ENCODE measurements at places on chromosomes 1 and 21. TPM values are rescaled to one million over a fixed set of nuclear protein-coding genes. Genes with fewer than 3 reads are reported as not detected.

Gene BATF3
- 1.3 TPM for total RNA-seq

GRCh38 chr1:180524915-180525714 lies 22.7 kb upstream of the ACBD6 start:
- no peak for DNase-seq

Gene LDLRAD1
- total RNA-seq, result not detected

DNA sequence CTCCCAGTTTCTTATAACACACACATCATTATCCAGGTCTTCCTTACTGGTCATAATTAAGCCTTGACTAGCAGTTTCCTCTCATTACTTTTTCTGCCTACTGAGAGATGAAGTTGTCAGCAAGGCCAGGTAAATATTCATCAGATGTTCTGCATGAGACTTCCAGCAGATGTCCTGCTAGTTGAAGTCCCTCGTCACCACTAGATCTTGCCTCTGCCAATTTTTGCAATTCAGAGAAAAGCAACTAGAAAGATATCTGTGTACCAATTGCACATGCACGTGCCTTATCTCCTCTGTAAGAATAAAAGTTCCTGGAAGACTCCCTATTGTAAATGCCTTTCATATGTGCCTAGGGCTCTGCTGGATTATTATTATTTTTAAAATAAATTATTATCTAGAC lies 18.3 kb downstream of the ACKR1 start:
- no peak for DNase-seq

Gene TTC13
- total RNA-seq, result 5.7 TPM

DNA sequence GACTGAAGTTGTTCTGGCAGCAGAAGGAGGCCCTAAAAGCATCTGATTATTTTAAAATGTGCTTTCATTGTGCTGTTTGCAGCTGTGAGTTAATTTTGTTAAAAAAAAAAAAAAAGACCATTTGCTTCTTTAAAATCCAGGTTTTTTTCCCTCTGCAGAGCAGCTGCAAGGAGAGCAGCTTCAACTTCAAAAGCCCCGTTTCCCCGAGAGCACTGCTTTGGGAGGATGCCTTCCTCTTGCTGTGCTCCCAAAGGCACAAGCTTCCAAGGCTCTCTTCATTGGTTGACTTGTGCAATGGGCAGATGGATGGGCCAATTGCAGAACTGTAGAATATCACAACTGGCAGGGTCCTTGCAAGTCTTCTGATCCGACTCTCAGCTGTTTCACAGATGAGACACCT lies 459.2 kb upstream of the PKN2 start:
- no peak for DNase-seq

- DNase-seq, result no peak
These were observed 21.1 kb upstream of the GPR88 start for GRCh38 chr1:100516857-100517256.

DNA sequence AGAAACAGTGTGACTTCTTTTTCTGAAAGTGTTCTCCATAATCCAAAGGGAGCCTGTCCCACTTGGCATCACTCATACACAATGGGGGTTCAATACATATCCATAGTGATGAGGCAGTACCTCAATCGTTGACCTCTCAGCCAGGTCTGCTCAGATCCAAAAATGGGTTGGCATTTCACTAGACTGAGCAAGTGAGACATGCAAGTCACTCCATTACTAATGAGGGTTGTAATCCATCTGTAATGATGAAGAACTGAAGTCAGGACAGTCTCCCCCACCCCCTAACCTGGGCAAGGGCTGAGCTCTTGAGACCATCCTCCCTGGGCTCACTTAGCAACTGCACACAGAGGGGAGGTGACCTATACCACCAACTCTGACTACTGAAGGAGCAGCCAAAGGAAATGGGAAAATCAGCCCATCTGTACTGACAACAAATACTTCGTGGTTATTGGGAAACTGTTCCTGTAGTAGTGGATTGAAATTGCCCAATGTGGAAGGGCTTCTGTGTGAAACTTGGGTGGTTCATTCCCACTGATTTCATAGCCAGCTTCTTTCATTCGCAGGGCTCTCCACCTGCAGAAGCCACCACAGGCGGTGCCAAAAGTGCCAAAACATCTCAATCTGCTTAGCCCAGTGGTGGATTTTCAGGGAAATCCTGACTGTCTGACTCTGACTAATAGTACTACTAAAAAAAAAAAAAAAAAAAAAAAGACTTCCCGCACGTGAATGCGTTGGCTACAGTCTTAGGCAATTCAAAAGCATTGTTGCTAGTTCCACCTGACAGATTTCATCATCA lies 5.0 kb downstream of the NGF start:
- DNase-seq, result no peak

DNA sequence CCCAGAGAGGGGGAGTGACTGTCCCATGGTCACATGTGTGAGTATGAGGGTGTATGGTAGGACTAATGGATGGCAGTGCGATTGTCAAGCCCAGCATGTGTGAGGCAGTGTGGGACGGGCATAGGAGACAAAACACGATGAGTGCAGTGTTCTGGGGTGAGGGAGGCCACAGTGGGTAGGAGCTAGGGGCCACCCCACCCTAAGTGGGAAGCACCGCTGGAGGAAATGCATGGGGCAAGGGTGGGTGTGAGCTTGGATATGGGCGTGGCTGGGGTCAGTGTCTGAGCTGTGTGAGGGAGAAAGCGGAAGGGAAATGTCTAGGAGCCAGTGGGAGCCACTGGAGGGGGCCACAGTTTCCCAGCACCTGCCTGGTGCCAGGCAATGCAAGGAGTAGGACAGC lies 56.5 kb downstream of the FOXO6 start:
- DNase-seq, result peak; percentile 36

DNA sequence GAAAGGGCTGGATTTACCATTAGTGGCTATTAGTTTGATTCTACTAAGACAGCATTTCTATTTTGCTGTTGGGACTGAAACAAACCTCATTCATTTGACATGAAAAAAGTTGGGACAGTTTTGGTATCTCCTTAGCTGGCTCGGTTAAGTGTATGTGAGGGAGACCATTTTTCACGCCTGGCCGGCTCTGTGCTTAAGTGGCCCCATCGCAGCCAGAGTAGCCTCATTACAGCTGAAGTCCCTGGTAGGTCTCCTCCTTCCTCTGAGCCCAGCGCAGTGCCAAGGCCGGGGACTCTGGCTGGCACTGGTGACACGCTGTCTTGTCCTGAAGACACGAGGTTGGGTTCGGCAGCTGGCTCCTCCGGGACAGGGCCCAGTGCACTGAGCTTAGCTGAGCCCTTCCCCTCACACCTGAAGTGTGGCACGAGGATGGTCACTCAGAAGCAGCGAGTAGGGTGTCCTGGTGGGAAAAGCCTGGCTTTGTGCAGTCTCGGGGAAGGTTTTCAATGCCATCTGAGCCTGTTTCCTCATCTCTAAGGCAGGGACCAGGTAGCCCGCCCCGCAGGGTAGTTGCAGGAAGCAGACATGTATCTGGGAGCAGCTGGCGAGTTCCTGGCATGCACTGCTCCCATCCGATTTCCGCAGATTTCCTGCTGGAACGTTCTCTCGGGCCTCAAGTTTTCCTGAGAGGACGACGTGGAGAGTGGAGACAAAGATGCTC lies 196.5 kb downstream of the DYRK1A start:
- DNase-seq, result peak; percentile 59

Gene PIP5K1A
- total RNA-seq, result 33.5 TPM

DNA sequence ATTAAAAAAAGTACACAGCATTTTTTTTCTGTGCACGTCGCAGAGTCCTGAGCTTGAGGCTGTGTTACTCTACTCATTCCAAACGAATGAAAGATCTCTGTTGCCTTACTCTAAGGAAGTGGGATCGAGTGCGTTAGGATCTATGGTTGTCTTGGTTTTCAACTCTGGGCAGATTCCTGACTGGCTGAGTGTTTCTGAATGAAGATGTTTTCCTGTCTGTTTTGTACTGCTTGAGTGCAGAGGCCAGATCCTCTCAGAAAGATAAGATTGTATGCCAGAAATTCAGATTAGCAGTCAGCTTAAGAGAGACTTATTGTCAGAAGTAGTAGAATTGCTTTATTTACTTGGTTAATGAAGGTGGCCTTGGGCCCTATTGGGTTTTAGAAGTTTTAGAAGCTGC lies 14.0 kb downstream of the PLA2G2E start:
- no peak for DNase-seq

DNA sequence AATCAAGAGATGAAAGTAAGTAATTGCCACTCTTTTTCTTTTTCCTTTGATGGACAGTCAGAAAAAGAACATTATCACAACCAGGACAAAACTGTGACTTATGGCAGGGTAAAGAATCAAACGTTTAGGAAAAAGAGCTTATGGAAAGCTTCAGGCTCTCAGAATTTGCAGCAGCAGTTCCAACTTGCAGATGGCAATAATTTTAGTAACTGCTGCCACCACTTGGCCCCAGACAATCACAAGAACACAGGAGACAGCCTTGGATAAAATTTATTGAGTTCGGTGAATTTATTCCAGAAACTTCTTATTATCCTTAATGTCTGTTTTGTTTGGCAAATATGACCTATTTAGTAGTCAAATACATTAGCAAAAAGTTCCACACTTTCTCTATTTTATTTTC lies 804.4 kb downstream of the BRINP3 start:
- DNase-seq, result no peak

Gene CLCN6
- total RNA-seq, result 15.2 TPM

GRCh38 chr1:107454791-107455190 lies 314.0 kb downstream of the NTNG1 start:
- no peak for DNase-seq

Gene ILDR2
- 4.1 TPM for total RNA-seq

DNA sequence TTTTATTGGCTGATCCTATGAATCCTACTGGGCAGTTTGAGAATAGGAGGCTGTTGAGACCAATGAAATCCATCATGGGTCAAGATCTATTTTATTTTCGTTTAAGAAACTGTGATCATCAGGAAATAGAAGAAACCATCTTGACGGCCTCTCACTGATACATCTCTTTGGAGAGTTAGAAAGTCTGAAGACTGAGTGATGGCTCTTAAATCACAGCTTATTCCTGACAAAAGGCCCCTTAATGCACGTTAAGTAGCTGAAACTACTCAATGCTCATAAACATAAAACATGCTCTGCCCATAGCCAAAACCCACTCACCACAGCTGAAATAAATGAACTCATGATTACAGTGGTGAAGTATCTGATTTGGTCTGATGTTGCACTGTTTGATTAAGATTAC lies 784.5 kb upstream of the NEGR1 start:
- no peak for DNase-seq

DNA sequence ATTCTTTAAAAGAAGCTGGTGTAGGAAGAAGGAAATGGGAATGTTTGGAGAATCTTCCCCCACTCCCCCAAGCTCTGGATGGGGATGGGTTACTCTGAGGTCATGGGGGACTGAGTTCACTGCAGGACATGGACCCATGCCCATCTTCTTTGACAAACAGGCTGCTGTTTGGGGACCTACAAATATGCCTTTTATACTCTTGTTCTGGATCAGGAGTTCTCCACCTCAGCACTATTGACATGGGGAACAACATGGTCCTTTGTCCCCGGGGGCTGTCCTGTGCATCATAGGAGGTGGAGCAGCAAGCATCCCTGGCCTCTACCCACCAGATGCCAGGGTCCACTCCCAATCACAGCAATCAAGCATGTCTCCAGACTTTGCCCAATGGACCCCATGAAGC lies 365.8 kb upstream of the C1orf174 start:
- DNase-seq, result no peak

GRCh38 chr1:109184687-109185086 lies 29.0 kb upstream of the SARS1 start:
- no peak for DNase-seq

DNA sequence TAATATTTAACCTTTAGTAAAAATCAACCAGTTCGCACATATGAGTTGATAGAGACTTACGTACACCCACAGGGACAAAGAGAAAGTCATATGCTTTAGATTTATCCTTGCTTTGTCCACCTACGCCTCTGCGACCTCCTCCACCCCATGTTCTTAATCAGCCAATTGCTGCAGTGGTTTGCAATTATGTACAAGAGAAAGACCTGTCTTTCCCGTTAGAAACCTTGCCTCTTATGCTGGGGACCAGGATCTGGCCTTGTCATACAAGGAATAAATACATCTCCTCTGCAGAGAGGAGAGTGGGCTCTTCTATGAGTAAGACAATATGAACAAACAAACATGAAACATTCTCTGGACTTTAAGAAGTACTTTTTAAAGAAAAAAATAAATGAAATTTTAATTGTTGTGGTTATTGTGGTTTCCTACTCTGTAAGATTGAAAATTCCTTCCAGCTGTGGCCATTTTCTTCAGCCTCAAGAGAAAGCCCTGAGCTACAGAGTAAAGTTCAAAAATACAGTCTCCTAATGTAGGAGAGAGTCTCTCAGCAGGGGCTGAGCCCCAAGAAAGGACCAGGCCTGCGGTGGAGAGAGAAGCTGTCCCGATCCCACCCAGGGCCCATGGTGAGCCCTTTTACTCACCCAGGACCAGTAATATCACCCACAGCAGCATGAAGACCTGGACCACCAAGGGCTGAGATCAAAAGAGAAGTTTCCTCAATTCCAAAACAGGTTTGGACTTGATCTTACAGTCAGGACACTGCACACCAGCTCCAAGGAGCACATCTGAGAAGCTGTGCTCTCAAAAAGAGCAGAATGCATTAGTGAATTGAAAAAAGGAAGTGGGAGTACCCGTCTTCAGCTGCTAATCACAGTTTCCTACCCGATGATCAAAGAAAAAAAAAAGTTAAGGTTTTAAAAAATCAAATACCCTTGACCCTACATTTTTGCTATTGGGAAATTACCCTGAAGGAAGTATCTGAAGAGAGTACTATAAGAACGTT lies at the start of gene FCRL5:
FCRL5 (minus strand) TSS at position 822 of the 1,000 bp plus-strand sequence; CDS start at position 669, 153 bp downstream.
- DNase-seq, result no peak

GRCh38 chr1:206842854-206843253 lies 22.6 kb upstream of the IL20 start:
- DNase-seq, result no peak

Gene ADGRB2
- 14.7 TPM for total RNA-seq

GRCh38 chr1:94120991-94121390 lies at the start of gene ABCA4:
ABCA4 (minus strand) TSS chr1:94121148; CDS start chr1:94121045, 103 bp downstream.
- no peak for DNase-seq

DNA sequence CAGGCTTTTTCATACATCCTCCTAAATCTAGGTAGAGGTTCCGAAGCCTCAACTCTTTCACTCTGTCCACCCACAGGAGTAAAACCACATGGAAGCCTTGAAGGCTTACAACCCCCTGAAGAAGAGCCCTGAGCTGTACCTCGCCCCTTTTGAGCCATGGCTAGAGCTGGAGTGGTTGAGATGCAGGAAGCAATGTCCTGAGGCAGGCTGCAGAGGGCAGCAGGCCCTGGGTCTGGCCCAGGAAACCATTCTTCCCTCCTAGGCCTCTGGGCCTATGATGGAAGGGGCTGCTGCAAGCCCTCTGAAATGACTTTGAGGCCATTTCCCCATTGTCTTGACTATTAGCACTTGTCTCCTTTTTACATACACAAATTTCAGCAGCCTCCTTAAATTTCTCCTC lies 1503.0 kb downstream of the KCNT2 start:
- no peak for DNase-seq
